ENCODE measurements at places on chromosomes 2 and 18.

DNA sequence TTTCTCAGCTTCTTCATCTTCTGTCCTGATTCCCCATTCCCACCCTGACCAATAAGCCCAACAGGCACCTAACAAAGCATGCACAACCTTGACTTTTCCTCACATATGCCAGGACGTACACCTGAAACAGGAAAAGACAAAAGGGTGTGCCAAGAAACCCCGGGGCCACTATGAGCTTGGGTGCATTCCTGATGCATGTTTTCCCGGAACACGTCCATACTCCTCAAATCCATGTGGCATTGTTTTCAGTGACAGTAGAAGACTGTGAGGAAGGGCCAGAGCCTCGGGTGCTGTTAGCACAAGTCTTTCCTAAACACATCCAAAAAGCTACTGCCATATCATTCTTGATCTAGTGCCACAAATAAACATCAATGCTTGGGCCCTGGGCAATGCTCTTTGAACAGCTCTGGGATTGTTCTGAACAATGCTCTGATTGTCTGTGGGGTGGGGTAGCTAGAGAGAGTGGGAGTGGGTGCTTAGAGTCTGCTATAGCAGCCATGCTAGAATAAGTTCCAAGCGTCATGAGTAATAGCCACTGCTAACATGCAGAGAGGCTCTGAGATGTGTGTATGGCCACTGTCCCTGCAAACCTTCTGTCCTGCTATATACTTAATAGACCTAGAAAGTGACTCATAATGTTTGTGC is 181.7 kb upstream of the CRIM1 start:
- no peak for DNase-seq

GRCh38 chr2:205680067-205680466 is 2.2 kb upstream of the NRP2 start:
- DNase-seq: peak; percentile 38

DNA sequence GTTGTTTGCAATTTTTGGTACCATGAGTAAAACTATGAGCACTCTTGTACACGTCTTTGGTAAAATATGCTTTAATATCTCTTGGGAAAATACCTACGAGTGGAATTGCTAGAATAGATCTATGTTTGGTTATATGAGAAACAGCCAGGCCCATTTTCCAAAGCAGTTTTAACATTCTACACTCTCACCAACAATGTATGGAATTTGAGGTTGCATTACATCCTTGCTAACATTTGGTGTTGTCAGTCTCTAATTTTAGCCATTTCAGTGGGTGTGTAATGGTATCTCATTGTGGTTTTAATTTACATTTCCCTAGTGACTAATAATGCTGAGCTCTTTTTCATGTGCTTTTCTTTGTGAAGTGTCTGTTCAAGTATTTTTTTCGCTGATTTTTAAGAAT is 118.9 kb upstream of the TCF4 start:
- no peak for DNase-seq

- DNase-seq: no peak
Measured at GRCh38 chr2:226118471-226119429, 680.9 kb downstream of the IRS1 start.

- no peak for DNase-seq
Measured at GRCh38 chr2:11559066-11559785, 25.4 kb downstream of the GREB1 start.

All from activated CD4-positive, alpha-beta T cell treated with anti-CD3 and anti-CD28 coated beads for 4 hours (primary cell).